ENCODE measurements at places on chromosomes 3 and 15.
A peak's percentile ranks its signal among the peaks of the same experiment; 100 is the strongest.

DNA sequence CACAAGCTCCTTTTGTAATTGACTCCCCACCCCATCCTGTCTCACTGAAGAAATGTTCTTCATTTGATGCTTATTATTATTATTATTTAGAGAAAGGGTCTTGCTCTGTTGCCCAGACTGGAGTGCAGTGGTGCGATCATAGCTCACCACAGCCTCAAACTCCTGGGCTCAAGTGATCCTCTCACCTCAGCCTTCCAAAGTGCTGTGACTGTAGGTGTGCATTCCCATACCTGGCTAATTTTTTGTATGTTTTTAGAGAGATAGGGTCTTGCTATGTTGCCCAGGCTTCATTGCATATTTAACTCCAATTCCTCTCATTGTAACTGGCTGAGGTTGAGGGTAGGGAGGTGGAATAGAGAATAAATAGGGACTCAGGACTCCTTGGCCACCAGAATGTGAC is 22.3 kb downstream of the SEMA5B start:
- DNase-seq: no peak

- DNase-seq: no peak
Observed at GRCh38 chr3:49534581-49535441, 19.5 kb upstream of the BSN start.

DNA sequence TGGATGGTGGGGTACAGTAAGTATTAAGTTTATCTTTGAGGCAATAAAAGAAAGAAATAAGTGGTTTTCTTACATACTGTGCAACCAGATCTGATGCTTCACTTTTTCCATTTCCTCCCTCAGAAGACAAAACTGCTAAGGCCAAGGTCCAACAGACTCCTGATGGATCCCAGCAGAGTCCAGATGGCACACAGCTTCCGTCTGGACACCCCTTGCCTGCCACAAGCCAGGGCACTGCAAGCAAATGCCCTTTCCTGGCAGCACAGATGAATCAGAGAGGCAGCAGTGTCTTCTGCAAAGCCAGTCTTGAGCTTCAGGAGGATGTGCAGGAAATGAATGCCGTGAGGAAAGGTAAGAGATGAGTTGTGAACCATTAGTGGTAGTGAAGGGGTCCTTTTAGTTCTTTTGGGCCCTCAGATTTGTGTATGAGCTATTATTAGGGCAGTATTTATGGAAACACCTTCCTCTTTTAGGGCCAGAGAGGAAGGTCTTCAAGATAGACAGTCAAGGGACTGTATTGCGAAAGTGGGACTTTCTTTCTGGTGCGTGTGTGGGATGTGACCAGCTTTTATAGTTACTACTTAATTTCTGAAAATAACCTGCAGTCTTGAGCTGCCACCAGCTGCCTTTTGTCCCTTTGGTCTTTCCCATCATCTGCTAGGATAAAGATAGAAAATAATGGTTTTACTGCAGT is 4.6 kb downstream of the ALAS1 start:
- no peak for DNase-seq

DNA sequence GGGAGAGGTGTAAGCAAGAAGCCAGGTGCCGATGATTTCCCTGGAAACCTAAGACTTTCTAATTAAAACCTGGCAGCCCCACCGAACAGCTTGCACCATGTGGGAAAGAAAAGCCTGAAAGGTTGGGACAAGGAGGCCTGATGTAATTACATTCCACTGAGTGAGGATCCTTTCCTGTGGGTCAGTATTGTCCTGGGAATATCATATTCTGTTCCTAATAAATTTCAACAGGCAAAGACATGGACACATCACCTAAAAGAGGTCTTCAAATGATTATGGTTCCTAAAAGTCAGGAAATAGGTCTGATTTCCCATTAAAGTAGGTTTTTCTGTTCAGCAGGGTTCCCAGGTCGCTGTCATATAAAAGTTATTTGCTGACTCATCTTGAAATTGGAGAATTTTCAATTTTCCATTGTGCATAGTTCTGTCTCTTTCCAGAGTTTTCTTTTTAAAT is 58.5 kb downstream of the DUT start:
- no peak for DNase-seq

- DNase-seq: no peak
Observed at GRCh38 chr15:69686626-69687025, 234.0 kb downstream of the RPLP1 start.

DNA sequence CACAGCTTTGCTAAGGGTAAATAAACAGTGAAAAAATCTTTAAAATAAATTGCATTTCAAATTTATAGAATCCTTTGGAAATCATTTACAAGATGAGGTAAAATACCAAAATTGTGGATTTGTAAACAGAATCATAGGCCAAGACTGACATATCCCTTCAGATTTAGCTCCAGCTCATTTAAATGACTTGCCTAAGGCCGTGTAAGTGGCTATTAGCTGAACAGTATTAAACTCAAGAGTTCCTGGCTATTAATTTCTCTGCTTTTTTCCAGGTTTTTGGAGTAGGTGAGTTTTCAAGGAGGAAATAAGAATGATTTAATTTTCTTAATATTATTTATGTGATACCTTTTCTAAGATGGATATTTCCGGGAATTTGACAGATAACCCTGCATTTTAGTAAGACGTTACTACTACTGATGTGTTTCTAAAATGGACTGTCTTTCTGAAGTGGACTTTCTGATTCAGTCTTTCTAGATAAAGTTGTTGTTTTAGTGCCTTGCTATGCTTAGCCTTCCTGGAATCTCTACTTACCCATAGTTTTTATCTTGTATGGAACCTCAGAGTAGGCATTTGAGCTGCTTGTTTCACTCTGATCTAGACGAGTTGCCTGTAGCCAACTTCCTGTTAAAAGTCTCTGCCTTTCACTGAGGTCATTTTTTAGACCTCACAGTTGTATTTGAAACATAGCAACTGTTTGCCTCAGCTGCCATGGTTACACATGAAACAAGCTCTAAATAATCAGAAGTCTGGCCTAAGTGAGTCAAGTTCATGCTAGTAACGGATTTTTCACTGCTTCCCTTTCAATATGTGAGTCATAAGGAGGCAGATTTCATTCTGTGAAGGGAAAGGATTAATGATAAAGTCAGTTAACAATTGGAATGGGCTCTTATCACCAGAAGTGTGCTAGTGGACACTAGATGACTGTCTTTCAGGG is 127.0 kb downstream of the KLHL25 start:
- peak; percentile 91 for DNase-seq

DNA sequence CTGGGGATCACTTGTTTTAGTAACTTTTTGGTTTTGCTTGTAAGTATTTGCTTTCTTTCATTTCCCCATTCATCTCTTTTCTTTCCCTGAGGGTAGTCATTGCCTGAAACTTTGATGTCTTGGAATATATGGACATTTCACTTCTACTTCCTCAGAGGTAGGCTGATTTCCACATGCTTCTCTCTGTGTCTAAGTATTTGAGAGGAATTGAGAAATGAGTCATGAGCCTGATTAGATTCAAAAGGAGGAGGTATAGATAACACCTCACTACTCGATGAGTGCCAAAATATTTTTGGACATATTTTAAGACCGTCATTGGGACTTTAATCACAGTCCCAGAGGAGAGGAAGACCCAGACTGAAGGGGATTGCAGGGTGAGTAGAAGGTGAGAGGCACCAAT is 480.1 kb upstream of the SGO1 start:
- no peak for DNase-seq

DNA sequence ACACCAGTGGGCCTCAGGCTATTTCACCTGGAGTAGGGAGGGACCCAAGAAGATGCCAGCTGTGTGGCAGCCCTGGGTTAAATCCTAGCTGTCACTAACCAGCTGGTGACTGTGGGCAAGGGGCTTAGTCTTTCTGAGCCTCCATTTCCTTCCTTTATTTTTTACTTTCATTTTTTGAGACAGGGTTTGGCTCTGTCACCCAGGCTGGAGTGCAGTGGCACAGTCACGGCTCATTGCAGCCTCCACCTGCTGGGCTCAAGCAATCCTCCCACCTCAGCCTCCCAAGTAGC is 108.0 kb upstream of the SMAD3 start:
- no peak for DNase-seq

DNA sequence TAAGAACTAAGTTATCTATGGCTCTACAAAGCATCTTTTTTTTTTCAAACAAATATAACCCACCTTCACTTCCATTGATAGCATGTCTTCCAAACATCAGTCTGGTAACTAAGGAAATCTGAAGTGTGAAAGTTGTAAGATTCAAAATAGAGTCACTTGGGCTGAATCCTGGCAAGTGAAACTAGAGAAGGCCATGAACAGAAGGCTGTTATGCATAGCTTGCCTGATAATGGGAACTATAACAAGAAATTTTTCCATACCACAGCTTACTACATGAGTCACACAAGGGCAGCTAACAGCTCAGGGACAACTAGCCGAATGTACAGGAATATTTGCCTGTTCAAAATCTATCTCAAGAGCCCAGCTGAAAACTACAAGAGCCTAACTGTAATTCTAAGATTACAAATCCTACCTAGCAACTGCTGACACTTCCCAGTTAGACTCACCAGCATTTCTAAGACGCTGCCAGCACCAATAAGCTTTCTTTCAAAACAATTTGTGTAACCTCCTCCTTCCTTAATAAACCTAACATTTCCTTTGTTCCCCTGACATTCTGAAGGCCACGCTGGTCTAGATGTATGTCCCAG is 1066.5 kb downstream of the PLOD2 start:
- peak; percentile 7 for DNase-seq

GRCh38 chr3:79845546-79845945 is 77.7 kb upstream of the ROBO1 start:
- DNase-seq: no peak

GRCh38 chr15:45534821-45535220 is 12.3 kb upstream of the SLC30A4 start:
- DNase-seq: no peak

- DNase-seq: no peak
Observed at GRCh38 chr3:167397826-167398225, 17.7 kb upstream of the ZBBX start.

GRCh38 chr3:13853978-13854296 is 25.9 kb downstream of the WNT7A start:
- DNase-seq: peak; percentile 92

GRCh38 chr3:159634483-159634882 is 354.2 kb upstream of the IL12A start:
- no peak for DNase-seq

DNA sequence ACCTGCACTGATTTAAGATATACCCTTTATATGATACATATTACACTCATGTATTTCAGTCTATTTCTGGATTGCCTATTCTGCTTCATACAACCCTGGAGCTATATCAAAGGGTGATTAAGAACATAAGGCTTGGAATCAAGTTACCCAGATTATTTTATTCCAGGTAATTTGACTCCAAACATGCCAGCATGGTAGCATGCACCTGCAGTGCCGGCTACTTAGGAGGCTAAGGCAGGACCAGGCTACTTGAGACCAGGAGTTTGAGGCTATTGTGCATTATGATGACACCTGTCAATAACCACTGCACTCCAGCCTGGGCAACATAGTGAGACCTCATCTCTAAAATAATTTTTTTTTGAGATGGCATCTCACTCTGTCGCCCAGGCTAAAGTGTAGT is 50.4 kb upstream of the NEO1 start:
- DNase-seq: no peak

DNA sequence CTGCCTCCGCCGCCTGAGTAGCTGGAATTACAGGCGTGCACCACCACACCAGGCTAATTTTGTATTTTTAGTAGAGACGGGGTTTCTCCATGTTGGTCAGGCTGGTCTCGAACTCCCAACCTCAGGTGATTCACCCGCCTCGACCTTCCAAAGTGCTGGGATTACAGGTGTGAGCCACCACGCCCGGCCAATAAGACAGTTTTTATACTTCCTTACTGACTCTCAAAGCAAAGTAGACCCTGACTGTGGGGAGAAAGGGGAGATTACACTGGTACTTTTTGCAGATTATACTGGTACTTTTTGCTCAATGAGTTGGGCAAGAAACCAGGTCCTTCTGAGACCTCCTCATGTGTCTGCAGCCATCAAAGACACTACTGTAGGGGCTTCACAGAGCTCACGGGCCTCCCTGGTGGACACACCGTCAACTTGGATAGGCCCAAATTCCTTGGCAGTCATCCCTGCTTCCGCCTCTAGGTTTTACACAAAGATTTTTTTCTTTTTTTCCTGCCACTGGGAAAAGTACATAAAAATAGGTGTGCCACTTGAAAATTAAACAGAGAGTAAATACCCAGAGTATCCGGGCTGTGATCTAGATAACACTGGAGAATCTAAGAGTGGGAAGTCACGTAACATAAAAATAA is 143.3 kb upstream of the WNT5A start:
- DNase-seq: no peak

- DNase-seq: no peak
Observed at GRCh38 chr3:123085293-123085931, 18.6 kb downstream of the PDIA5 start.

DNA sequence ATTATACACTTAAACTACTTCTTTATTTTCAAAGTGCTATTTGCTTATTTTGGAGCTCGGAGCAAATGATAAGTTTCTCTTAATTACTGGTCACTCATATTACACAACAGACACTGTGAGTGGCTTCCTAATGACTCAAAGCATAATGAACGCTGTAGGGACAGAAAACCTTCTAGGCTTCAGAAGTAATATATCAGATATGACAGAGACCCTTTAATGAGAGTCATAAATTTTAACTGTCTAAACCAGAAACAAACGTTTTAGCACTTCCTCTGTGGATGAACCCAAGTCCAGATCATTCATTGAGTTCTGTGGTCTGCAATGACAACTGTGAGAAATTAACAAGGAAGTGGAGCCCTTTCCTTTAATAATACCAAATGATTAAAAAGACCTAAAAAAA is 66.6 kb downstream of the ARPP21 start:
- no peak for DNase-seq

DNA sequence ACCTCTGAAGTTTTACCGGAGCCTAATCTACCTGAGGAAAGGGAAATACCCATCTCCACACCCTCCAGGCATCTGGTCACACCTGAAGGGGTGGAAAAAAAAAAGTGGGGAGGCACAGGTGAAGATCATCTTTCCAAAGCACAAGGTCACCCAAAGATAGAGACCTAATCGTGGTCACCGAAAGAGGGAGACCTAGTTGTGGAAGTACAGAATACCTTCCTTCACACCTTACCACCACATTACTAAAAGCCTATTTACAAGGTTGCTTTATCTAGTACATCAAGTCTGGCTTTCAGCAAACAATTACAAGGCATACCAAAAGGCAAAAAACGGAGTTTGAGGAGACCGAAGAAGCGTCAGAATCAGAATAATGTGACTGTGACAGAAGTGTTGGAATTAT is 110.0 kb upstream of the ARPP21 start:
- no peak for DNase-seq

- no peak for DNase-seq
Observed at GRCh38 chr3:56491566-56491965, 23.3 kb upstream of the ERC2 start.

Measured in RWPE1 (cell line).